Activated CD4-positive, alpha-beta T cell treated with anti-CD3 and anti-CD28 coated beads for 1 hour (primary cell): ENCODE measurements at places on chromosomes 5 and 9.

GRCh38 chr5:169804861-169805260 is 167.8 kb downstream of the DOCK2 start:
- DNase-seq, result no peak

DNA sequence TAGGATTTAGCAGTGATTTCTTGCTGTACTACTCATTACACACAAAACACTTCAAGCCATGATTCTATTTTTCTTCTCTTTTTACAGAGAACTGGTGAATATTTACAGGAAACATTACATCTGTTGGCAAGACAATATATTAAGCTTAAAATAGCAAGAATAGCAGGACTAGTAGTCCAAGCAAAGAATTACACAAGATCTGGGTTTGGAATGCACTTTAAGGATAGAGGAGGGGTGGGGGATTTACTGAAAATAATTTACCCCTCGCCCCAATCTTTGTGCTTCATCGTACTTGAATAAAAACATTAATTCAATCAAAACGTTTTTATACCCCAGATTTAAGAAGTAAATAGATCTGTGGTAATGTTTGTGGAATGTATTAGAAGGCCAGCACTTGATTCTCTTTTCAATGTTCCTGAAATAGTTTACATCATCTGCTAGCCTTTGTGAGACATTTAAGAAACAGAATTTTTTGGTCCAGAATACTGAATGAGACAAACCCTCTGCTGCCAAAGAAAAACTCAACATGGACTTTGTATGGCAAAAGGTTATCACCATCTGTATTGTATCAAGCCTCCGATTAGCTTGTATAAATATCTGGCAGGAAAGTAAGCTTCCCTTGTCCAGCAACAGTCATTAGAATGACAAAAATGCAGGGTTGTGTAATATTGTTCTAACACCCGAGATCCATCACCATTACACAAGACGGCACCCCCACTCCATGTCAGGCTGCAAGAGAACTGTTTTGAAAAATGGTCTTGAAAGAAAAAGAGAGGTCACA is 23.8 kb downstream of the SVEP1 start:
- DNase-seq, result no peak

DNA sequence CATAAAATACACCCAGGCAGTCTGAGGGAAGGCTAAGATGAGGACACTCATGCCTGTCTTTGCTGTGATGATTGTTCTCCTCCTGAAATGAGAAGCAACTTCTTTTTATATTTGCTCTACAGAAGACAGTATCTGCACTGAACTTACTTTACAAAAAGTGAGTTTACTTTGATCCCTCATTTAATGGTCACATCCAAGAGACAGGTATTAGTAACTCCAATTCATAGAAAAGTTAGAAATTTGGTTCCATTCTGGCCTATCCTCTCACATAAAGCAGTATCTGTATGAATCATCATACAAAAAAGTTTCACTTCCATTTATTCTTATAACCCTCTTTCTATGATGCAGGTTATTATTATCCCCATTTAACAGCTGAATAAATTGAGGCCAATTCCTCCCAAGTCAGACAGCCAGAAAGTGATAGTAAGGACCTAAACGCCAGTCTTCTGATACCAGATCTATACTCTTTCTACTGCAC is 15.2 kb downstream of the TSTD2 start:
- DNase-seq, result no peak

GRCh38 chr5:125032286-125032685 is 285.8 kb upstream of the ZNF608 start:
- DNase-seq, result no peak

DNA sequence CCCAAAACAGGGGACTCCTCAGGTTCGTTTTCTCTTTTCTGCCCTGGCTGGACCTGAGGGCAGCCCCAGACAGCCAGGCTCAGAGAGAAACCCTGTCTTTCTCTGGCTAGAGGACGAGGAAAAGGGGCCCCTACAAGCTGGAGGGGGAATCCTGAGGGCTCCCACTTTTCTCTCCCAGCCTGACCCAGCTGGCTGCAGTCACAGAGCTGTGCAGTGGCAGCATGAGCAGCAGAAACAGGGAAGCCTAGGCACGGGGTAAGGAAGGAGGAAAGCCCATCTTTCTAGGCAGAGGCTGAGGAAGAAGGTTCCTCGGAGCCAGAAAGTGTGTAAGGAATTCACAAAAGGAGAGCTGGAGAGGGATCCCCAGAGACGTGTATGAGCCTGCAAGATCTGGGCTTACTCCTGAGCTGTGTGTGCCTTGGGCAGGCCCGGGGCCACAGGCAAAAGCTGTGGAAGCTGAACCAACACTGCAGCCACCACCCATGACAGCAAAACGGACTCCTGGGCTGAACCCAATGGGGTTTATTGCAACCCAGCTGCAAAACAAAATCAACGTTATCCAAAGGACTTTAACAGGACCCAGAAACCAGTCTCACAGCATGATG is 16.2 kb downstream of the CAMSAP1 start:
- DNase-seq, result no peak
